ENCODE measurements at places on chromosomes 2 and 18. TPM values are rescaled to one million over a fixed set of nuclear protein-coding genes. Genes with fewer than 3 reads are reported as not detected.

- H3K36me3 ChIP-seq: peaks cover 25% of the 10 kb centered on the region
- no peak overlapping the region for H3K27ac ChIP-seq
- DNase-seq: no peak
- no peak overlapping the region for H3K4me3 ChIP-seq
Observed at GRCh38 chr2:182724656-182725055, 8.6 kb downstream of the DNAJC10 start.

- H3K27ac ChIP-seq: no peak overlapping the region
- no peak for DNase-seq
- no peaks in the 10 kb centered on the region for H3K4me1 ChIP-seq
- no peaks in the 10 kb centered on the region for H3K27me3 ChIP-seq
Observed at GRCh38 chr2:72999729-73000725, 71.5 kb downstream of the SFXN5 start.

Gene NETO1
- total RNA-seq: not detected

Gene ANKRD62
- total RNA-seq: not detected

- peaks cover 11% of the 10 kb centered on the region for H3K36me3 ChIP-seq
- H3K27me3 ChIP-seq: no peaks in the 10 kb centered on the region
- no peak overlapping the region for H3K27ac ChIP-seq
- DNase-seq: no peak
- peaks cover 16% of the 10 kb centered on the region for H3K4me1 ChIP-seq
Observed at GRCh38 chr2:113203217-113203530, 29.4 kb downstream of the PSD4 start.

Gene KCTD1
- total RNA-seq: 4.2 TPM

DNA sequence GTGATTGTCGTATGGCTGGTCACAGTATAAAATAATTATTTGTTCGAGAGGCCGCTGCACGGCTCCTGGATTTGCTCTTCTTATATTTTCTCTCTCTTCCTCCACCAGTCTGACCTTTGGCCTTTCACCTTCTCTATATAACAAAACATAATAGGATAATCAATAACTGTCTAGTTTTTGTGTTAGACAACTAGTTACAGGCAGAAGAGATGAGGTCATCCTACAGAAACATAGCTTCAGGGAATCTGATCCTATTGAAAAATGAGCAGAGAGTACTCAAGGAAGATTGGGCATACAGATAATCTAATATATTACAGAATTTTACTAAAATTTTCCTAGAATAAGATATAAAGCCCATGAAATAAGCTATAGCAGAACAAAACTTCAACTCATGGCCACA is 731.3 kb upstream of the SLC39A10 start:
- no peak for DNase-seq
- H3K36me3 ChIP-seq: no peaks in the 10 kb centered on the region
- H3K4me1 ChIP-seq: no peaks in the 10 kb centered on the region

- no peaks in the 10 kb centered on the region for H3K4me1 ChIP-seq
- H3K27ac ChIP-seq: no peak overlapping the region
- no peak for DNase-seq
- no peak overlapping the region for H3K4me3 ChIP-seq
- no peaks in the 10 kb centered on the region for H3K36me3 ChIP-seq
Observed at GRCh38 chr18:75393721-75394120, 33.8 kb downstream of the SMIM21 start.

DNA sequence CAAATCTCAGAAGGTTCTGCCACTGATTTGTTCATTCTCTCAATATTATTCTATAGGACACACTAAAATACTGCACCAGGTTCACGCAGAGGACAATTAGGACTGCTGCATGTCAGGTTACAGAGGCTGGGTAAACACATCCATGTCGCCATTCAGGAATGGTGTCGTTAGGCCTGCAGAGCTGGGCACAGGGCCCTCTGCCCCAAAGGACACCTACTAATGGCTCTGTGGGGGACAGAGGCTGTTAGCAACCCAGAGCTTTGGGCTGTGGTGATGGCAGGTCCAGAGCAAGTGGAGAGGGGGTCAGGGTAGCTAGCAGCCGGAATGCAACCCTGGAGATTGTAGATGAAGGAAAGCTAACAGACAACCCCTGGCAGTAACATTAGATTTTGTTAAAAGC is 115.9 kb downstream of the TTC32 start:
- peaks cover 3% of the 10 kb centered on the region for H3K27me3 ChIP-seq
- no peaks in the 10 kb centered on the region for H3K36me3 ChIP-seq
- no peak overlapping the region for H3K27ac ChIP-seq
- no peaks in the 10 kb centered on the region for H3K4me1 ChIP-seq
- no peak for DNase-seq

Gene SERPINB2
- not detected for total RNA-seq

GRCh38 chr18:75279381-75279780 is 68.8 kb downstream of the TSHZ1 start:
- no peak overlapping the region for H3K27ac ChIP-seq
- no peak for DNase-seq
- no peaks in the 10 kb centered on the region for H3K27me3 ChIP-seq
- no peak overlapping the region for H3K4me3 ChIP-seq

GRCh38 chr2:136407952-136408318 is 290.0 kb upstream of the CXCR4 start:
- H3K27ac ChIP-seq: no peak overlapping the region
- DNase-seq: no peak
- peaks cover 15% of the 10 kb centered on the region for H3K27me3 ChIP-seq
- H3K36me3 ChIP-seq: no peaks in the 10 kb centered on the region

GRCh38 chr18:44298566-44298965 is 382.1 kb upstream of the SETBP1 start:
- H3K27ac ChIP-seq: no peak overlapping the region
- no peaks in the 10 kb centered on the region for H3K4me1 ChIP-seq
- no peaks in the 10 kb centered on the region for H3K36me3 ChIP-seq
- H3K4me3 ChIP-seq: no peak overlapping the region
- DNase-seq: no peak

GRCh38 chr2:171104379-171104778 is 56.3 kb downstream of the TLK1 start:
- H3K36me3 ChIP-seq: peaks cover 59% of the 10 kb centered on the region
- DNase-seq: no peak
- H3K27me3 ChIP-seq: no peaks in the 10 kb centered on the region

Gene GPR35
- total RNA-seq: 7.8 TPM

GRCh38 chr2:40038646-40039045 is 259.6 kb upstream of the THUMPD2 start:
- DNase-seq: no peak
- H3K36me3 ChIP-seq: no peaks in the 10 kb centered on the region
- H3K4me1 ChIP-seq: no peaks in the 10 kb centered on the region
- H3K27ac ChIP-seq: no peak overlapping the region
- H3K27me3 ChIP-seq: peaks cover 14% of the 10 kb centered on the region

Measured in activated naive CD8-positive, alpha-beta T cell treated with anti-CD3 and anti-CD28 coated beads for 36 hours (primary cell).